ENCODE measurements at places on chromosomes 2 and 18.

- peak; percentile 23 for DNase-seq
Observed at GRCh38 chr18:24678626-24679025, 218.2 kb downstream of the HRH4 start.

DNA sequence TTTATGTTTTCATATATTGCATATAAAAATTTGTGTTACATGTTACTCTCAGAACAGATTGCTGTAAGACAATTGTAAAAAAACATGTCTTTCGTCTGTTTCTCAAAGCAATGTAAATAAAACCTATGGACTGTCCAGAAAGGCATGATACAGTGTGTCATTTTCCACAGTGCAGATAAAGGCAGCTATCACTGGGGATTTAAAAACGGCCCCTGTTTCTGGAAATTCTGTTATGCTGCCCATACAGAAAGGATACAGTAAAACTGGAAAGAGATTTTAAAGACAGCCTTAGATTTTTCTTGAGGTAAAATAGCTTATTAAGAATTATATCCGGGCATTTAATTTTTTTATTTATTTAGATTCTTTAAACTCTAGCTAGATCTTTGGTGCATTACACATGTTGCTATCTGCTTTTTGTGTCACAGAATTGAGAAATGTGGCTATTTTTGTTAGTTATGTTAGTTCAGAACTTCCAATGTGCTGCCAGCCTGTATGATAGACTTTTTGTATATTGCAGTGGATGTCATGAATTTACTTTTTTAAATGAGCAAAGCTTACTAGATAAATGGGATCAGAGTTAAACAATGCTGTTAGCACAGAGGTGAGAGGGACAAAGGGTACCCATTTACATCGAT lies 859 bp upstream of the INO80D start:
- peak; percentile 10 for DNase-seq

- no peak for DNase-seq
Observed at GRCh38 chr2:71811726-71812125, 335.9 kb downstream of the CYP26B1 start.

DNA sequence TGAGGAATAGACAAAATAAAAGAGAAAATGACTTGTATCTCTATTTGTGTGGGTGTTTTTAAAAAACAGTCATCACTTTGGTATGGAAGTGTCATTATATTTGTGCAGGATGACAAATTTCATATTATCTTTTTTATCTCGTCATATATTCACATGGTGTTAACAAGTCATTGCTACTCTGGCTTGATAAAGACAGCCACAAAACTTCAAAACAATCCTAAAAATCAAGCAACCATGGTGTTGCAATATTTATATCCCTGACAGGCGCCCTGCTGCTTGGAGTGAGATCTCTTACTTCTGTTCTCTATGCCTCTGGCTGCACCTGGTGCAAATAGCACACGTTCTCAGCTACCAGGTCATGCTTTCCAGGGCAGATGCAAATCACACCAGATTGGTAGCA lies 278.0 kb upstream of the EPHA4 start:
- DNase-seq = no peak

- DNase-seq = no peak
Observed at GRCh38 chr2:96152304-96153161, 7.3 kb upstream of the DUSP2 start.

DNA sequence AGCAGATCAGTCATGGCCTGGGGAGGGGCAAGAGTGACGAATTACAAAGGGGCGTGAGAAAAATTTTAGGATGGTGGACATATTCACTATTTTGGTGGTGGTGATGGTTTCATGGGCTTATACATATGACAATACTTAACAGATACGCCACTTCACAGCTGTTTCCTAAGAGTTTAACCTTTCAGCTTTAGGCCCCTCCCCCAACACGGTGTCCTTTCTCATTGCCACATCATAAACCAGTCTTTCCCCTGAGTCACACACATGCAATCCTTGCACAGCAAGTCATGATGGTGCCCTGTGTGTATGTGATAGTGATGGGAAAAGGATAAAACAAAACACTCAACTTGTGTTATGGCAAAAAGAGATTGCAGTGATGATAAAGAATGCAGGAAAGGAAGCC lies 47.6 kb upstream of the IL1R1 start:
- DNase-seq = peak; percentile 89

GRCh38 chr2:168002021-168002553 lies 245.3 kb downstream of the STK39 start:
- DNase-seq = peak; percentile 25

DNA sequence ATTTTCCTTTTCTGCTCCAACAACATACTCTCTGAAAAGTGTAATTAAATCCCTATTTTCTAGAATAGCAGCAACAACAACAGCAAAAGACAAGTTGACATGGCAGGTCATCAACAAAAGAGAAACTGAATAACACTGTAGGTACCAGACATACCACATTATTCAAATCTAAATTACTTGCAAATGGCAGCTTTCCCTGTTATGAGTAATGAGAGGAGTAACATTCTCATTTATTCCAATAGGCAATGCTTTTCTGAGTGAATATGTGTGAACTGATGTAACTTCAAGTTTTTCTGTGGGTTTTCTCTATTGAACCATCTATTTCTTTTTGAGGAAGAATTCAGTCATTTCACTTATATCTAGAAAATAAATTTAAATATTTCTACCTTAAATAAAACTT lies 501.5 kb downstream of the TRIB2 start:
- no peak for DNase-seq

DNA sequence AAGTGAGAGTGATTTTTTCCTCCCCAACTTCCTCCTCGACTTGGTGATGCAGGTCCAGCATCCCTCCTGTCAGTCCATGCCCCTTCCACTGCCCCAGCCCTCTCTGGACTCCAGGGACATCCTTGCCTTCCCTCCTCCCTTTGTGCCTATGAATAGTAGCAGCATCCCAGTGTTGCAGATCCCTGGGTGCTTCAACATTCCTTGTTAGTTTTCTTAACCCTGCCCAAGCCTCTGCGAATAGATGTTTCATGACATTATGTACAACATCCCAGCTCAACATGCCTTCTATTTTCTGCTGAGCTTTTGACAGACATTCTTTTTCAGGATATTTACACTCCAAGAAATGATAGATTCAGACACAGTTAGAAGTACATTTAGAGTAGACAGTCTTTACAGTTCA lies 35.3 kb upstream of the CCDC150 start:
- DNase-seq = no peak

DNA sequence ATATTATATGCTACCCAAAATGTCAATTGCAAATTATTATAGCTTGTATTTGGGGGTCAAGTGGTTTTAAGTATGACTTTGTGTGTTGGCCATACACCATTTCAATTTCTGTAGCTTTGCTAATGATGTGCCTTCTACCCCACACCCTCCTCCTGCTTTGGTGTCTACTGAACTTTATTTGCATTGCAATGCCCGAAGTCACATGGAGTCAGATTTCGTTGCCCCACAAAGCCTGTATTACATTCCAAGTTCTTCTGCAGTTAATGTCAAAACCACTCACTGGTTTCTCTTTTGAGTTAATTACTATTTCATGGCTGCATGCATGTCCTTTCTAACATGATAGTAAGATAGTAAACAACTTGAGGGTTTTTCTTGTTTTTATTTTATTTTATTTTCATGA lies 528.9 kb downstream of the RIT2 start:
- no peak for DNase-seq

DNA sequence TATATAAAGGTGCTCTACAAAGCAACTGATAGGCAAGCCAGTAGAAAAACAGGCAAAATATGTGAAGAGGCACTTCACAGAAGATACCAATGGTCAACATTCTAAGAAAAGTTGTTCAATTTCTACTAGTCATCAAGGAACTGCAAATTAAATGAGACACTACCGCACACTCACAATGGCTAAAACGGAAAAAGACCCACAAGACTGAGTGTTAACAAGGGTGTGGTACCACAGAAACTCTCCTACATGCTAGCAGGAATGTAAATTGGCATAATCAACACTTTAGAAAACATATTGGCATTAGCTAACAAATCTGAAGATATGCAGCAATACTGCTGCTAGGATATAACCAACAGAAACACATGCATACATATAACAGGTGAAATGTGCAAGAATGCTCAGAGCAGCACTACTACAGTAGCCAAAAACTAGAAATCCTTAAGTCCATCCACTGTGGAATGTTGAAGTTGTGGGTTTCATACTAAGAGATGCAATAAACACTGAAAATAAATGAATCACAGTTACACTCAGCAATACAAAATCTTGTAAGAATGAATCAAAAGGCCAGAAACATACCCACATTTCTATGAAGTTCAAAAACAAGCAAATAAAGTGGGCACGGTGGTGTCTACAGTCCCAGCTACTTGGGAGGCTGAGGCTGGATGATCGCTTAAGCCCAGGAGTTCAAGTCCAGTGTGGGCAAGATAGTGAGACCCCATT lies 9.2 kb downstream of the RNU4ATAC start:
- no peak for DNase-seq

DNA sequence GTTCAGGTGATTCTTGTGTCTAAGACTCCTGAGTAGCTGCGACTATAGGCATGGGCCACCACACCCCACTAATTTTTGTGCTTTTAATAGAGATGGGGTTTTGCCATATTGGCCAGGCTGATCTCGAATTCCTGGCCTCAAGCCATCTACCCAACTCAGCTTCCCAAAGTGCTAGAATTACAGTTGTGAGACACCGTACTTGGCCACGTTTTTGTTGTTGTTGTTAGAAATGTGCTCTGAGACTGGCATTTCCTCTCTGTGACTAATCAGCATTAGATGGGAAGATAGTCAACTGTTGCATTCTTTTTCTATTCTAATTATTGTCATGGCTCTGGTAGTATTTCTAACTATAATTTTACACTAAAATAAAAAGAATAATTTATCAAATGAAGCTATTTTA lies 191.7 kb downstream of the CAMKMT start:
- peak; percentile 48 for DNase-seq

- DNase-seq = no peak
Observed at GRCh38 chr18:56891116-56891515, 240.0 kb downstream of the WDR7 start.

GRCh38 chr2:235467588-235467987 lies 26.3 kb upstream of the AGAP1 start:
- DNase-seq = peak; percentile 53

GRCh38 chr18:9614401-9615279 lies at the start of gene PPP4R1:
TSS of gene PPP4R1 (minus strand) at chr18:9614559. CDS start at chr18:9614484, 75 bp downstream.
- peak; percentile 67 for DNase-seq

- DNase-seq = no peak
Observed at GRCh38 chr2:40470822-40471813, 19.2 kb upstream of the SLC8A1 start.

GRCh38 chr2:91748902-91749301 lies 3057.4 kb downstream of the RPIA start:
- DNase-seq = no peak

DNA sequence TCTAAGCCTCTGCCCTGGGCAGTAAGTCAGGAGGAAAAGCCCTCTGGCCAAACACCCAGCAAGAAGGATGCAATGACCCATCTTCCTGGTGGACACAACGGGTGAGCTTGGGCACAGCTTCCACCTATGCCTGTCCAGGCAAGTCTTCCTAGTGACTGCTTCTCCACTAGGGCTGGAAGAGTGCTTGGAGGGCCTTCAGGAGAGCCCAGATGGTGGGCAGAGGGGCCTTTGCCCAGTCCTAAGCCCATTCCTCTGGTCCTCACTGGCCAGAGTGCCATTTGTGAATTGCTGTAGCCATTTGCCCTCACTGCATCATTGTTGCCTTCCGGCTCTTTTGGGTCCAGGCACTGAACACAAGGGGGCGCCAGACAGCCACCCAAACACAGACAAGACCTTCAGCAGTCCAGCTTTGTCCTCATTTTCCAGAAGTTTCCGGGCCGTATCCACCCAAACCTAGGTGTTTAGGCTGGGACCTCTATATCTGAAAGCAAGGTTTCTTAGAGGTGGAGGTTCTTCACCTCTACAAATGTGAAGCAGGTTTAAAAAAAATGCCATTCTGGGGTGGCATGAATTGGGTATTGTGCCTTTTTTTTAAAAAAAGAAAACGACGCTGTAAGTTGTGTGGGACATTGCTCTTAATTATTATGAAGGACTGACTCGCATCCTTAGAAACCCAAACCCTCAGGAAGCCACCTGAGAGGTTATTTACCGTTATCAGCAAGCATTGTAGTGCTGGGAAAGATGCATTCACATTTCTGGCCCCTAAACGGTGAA lies 29.5 kb downstream of the PAX8 start:
- peak; percentile 79 for DNase-seq

GRCh38 chr2:157810037-157810436 lies 66.1 kb downstream of the ACVR1 start:
- DNase-seq = no peak

DNA sequence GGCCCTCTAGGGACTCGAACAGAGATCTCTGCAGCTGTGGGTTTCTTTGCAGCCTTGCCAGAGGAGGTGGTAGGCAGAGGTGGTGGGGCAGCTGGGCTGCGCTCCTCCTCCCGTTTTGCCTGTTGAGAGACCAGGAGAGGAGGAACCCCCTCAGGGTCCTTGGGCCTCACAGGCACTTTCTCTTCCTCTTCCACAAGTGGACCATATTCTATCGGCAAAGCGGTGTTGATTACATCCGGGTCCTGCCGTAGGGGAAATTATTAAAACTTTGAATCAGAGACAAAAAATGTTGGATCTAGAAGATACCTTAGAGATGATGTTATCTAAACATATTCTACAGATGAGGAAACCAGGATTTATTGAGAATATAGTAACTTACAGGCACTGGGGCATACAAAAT lies 78.5 kb downstream of the CLIP4 start:
- DNase-seq = no peak

GRCh38 chr2:151637271-151637781 lies 97.0 kb downstream of the NEB start:
- no peak for DNase-seq

DNA sequence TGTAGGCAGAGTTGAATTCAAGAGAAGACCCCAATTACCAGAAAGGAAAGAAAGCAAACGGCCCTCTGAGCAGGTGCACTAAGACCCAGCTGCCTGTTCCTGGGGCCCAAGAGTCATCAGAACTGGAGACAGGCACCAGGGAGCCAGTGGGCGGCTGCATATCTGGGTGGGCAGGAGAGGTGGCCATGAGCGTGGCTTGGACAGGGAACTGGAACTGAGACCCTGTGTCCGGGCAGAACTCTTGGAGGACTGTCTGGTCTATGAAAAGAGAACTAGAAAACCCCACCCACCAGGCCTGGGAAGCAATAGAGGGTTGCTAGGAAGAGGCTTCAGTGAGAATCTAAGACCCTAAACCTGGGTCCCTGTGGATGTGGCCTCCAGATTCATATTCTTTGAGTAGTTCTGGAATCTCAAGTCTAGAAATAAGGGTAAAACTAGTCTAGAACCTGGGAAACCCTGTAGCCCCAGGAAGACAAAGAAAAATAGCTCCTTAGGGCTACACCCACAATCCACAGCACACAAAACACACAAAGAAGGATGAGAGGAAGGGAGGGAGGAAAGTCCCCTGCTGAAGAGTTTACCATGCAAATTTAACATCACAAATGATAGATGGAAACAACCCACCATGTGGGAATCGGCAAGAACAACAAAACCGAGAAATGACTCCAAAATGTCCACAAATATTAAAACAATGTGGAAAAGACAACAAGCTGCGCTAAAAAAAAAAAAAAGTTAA lies 147.0 kb downstream of the HDAC4 start:
- no peak for DNase-seq

All from fibroblast of upper back skin (primary cell).